ENCODE measurements at places on chromosomes 1 and 21.

GRCh38 chr1:165055581-165055980 is 300.9 kb downstream of the LMX1A start:
- DNase-seq: no peak

- DNase-seq: no peak
Observed at GRCh38 chr1:154459080-154459479, 42.9 kb upstream of the TDRD10 start.

DNA sequence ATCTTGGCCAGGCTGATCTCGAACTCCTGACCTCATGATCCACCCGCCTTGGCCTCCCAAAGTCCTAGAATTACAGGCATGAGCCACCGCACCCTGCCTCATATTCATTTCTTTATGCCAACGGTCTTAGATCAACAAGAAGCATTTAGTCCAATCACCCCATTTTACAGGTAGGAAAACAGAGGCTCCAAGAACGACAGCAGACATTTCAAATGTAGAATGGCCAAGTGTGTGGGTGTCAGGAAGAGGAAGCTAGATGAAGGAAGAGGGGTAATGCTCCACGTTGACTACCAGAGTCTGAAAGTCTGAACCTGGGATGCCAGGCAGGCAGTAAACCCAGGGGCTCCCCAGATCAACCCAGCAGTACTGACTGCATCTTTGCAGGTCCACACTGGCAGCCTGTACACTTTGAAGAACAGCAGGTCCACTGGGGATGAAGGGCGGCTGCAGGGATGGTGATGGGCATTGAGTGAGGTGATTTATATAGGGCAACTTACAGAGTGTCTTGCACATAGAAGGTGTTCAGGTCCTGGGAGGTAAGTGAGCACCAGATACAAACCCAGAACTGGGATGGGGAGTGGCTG is 120.2 kb downstream of the EPHB2 start:
- DNase-seq: no peak

- DNase-seq: no peak
Observed at GRCh38 chr1:84598418-84598817, 24.2 kb upstream of the CTBS start.

DNA sequence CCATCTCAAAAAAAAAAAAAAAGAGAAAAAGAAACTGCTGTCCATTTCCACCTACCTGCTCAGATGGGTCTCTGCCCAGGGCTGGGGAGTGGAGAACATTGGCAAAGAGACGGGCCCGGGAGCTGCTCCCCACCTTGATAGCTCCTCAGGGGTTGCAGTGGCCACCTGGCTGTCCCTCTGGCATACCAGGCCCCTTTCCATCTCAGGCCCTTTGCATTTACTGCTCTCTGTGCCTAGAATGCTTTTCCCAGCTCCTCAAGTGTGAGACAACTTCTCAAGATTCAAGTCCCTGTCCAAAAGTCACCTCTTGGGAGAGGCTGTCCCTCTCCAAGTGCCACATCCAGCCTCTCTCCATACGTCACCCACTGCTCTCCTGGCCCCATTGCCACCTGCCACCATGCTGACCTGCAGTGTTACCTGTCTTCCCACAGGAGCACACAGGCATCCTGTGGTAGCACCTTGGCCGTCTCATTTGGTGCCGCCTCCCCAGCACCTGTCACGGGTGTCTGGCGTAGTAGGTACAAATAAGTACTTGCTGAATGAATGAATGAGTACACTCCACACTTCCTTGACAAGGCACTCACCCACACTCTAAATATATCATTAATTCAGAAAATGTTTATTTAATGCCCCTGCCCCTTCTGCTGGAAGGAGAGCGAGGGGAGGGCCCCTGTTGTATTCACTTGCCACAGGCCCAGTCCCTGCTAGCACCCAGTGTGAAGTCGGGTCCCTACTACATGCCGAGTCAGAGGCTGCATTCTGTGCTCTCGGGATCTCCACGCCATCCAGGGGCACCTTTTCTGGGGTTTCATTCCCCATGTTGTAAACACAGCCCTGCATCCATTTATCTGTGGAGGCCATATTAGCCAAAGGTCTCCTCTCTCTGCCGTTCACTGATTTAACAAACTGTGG is 48.8 kb downstream of the DISP3 start:
- DNase-seq: no peak

All from HL-60 (cell line).